HFF-Myc (cell line): ENCODE measurements at places on chromosomes 2 and 18.
A peak's percentile ranks its signal among the peaks of the same experiment; 100 is the strongest.

GRCh38 chr2:233346376-233346775 is 7.9 kb upstream of the DGKD start:
- no peak for DNase-seq

GRCh38 chr2:240095556-240096523 is 40.3 kb downstream of the COPS9 start:
- no peak for DNase-seq

DNA sequence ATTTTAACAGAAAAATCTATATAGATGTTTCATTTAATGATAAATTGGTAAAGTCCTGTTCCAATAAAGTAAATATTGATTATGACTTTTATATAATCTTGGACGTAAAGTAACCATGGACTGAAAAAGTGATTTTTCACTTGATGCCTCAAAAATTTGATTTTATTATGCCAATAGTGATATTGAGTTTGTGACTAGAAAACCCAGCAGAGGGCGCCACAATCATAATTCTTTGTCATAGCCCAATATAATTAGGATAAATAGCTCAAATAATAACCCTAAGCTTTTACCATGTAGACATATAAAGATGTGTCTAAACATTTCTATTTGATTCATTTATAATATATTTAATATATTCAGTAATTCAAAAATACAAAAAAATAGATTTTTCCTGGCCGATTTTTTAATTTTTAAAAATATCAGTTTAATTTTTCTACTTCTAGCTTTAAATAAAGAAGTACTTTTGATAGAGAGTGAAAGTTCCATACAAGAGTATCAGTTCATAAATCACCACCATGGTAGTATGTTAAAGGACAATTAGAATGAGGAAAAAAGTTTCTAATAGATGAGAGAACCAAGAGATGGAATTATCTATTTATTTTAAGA is 30.7 kb downstream of the CAMKMT start:
- peak; percentile 19 for DNase-seq

GRCh38 chr2:33775306-33775705 is 176.2 kb upstream of the FAM98A start:
- no peak for DNase-seq

GRCh38 chr18:3598581-3598980 is 148.6 kb downstream of the TGIF1 start:
- no peak for DNase-seq

DNA sequence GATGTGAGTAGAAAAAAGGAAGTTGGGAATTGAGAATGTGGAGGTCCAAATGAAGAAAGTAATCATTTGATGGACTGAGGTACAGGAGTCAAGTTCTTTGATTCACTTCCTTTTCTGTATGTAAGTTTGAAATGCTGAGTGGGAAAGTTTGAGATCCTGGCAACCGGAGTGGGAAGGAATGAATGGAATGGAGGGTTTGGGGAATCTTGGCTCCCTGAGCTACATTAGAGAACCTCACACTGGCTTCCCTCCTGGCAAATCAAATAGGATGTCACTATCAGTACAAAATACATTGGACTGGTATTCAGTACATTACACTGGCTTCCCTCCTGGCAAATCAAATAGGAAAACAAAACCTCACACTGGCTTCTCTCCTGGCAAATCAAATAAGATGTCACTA is 9.8 kb upstream of the RNF138 start:
- no peak for DNase-seq

GRCh38 chr2:79750321-79750720 is 237.5 kb downstream of the CTNNA2 start:
- no peak for DNase-seq

GRCh38 chr2:121804340-121804739 is 48.9 kb downstream of the TSN start:
- no peak for DNase-seq

- DNase-seq = no peak
These were observed 248.3 kb upstream of the COL3A1 start for GRCh38 chr2:188725746-188726360.

DNA sequence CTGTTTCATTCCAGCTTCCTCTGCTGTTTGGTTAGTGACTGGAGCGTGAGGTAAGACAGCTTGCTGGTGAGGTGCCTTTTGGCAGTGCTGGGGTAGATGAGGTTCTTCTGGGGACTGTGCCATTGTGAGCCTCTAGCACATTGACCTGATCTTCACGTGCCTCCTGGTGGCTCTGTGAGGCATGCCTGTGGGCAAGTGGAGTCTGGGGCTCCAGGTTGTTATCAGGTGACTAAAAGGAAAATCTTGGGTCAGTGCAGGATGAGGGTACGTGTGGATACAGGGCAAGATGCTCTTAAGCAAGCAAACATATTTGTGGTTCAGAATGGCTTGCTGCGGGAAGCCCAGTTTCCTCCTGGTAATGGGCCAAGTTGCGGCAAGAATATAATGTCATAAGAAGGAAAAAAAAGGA is 75.4 kb downstream of the FHOD3 start:
- no peak for DNase-seq

DNA sequence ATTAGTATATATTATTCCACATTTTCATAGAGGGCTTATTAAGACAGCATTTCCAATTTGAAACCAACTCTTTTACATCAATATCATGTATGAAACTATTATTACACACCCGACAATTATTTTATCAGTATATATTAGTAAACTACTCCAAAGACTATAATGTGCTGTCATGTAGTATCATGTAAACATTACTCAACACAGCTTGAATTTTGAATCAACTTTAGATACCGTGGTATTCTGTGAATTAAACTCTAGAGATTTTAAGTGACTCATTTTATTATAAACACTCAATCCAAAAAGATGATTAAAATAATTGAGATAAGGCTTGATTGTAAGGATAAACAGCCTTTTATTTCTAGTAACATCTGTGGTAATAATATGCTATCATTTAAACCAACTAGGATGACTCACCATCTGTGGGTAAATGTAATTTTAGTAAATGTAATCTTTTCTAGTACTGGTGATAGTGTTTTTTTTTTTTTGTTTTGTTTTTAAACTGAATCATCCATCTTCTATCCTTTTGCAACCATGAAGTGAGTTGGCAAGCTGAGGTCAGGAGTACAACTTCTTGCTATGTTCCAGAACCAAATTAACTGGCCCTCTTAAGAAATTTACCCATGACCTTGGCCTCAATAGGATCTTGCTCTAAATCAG is 144.3 kb upstream of the SMAD7 start:
- peak; percentile 41 for DNase-seq

GRCh38 chr2:237594514-237594871 is 4.0 kb upstream of the RAB17 start:
- no peak for DNase-seq

- DNase-seq = no peak
These were observed 4.2 kb downstream of the ERFE start for GRCh38 chr2:238162846-238163441.

- DNase-seq = no peak
These were observed 159.2 kb upstream of the PGAP1 start for GRCh38 chr2:197085665-197086064.

DNA sequence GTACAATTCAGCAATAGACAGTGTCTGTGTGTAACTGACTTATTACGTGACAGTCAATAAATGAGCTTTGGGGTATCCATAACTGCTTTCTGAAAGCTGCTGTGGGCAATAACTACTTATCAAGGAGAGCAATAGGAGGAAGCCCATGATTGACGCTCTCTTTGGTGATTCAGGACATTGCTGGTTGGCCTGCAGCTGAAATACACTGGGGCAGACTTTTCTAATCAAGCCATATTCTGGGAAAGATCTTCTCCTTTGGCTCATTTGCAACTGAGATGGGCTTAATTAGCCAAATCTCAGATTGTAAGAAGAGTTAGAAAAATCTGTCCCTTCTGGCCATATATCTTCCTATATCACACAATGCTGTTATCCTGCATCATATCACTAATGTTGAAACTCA is 24.0 kb upstream of the CCBE1 start:
- DNase-seq = no peak

- no peak for DNase-seq
These were observed 11.5 kb upstream of the SLC11A1 start for GRCh38 chr2:218370410-218371063.

DNA sequence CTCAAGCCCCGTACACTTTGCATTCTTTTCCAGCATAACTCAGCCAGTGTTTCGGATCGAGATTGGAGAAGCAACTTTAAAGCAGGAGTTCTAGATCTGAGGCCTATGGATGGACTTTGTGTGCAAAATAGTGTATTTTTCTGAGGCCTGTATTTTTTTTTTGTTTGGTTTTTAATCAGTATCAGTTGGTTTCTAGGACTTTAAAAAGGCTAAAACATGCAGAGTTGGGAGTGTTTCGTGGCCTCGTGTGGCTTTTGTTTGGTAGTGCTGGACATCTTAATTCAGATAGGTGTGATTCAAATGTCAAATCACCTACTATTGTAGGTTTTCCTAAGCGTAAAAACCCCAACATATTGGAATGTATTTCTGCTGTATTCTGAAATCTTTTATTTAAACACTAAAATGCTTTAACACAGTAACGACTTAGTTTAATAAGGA is 282 bp upstream of the PUS10 start:
- DNase-seq = peak; percentile 7

DNA sequence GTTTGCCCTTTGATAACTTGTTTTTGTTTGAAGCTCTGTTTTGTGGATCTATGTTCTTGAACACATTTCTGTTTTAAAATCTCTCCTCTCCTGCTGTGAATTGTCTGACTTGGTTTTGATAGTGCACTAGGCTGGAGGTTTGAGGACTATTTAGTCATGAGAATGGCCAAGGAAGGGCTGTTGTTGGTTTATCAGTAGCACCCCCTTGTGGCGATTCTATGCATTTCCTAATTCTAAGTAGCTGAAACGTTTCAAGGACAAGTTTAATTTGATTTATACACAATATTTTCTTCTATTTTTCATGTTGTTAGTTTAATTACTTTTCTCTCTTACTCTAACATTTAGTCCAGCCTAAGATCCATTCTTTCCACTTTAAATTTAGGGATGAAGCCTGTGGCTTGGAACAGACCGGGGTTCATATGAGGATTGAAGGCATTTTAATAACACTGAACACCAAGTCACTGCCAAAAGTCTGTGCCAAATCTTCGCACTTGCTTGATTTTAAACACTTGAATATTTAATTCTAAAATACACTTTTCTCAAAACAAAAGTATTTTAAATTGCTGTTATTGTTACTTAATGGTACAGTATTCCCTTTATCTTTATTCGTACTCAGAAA is 166.0 kb downstream of the SOCS6 start:
- DNase-seq = peak; percentile 46

- DNase-seq = no peak
These were observed 153.4 kb downstream of the CAPN13 start for GRCh38 chr2:30653847-30654246.

- peak; percentile 16 for DNase-seq
These were observed 112.2 kb downstream of the OSBPL6 start for GRCh38 chr2:178306352-178307073.

DNA sequence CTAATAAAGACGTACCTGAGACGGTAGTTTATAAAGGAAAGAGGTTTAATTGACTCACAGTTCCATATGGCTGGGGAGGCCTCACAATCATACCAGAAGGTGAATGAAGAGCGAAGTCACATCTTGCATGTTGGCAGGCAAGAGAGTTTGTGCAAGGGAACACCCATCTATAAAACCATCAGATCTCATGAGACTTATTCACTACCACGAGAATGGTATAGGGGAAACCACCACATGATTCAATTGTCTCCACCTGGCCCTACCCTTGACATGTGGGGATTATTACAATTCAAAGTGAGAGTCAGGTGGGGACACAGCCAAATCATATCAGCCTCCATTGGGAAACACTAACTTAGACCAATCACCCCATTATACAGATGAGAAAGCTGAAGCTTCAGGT is 81.4 kb downstream of the SKA1 start:
- no peak for DNase-seq

DNA sequence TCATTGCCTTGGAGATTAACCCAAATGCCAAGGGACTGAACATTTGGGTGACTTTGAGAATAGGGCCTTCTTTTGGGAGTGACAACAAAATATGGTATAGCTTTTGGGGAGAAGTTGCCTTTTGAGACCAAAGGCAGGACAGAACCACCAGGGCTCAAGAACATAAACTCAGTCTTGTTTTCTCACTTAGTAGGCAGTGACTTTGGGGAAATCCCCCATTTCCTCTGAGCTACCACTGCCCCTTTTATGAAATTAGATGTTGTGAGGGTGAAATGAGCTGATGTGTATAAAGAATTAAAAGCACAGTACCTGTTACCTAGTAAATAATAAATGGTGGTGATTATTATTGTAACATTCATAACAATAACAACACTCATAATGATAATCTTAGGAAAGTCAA is 36.5 kb downstream of the GPD2 start:
- DNase-seq = no peak

- peak; percentile 61 for DNase-seq
These were observed 21.2 kb downstream of the MRPL33 start for GRCh38 chr2:27792759-27793158.

DNA sequence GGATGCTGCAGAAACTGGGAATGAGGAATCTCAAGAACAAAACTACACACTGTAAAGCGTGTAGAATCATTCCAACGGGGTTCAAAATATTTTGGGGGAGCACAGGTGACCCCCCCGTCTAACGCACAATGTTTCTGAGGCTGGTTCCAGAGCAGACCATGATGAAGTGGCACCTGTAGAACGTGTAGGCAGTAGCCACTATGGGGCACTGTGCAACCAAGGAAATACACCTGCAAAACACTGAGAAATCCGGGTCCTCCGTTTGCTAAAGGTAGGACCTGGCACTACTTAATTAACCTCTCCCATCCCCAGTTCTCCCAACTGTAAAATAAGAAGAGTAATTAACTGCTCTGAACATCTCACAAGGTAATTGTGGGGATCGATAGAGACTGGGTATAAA is 22.6 kb downstream of the ST6GAL2 start:
- DNase-seq = no peak

DNA sequence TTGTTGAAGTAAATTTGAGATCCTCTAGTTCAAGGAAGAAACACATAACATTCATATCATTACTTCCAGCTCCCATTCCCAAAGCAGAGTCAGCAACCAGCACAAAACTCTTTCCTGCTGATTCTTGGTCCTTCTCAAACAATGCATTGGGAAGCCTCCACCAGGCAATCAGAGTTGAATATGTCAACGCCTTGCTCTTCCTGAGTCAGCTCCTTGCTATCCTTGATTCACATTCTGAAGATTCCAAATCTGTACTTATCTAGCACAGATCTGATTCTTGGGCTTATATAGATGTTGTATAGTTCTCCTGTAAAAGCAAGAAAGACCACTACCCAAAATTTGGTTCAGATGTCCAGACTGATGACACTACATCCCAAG is 29.6 kb downstream of the CFAP210 start:
- no peak for DNase-seq

GRCh38 chr2:22126106-22126505 is 1002.3 kb downstream of the TDRD15 start:
- DNase-seq = no peak
